ENCODE measurements at places on chromosomes 12 and 14.

DNA sequence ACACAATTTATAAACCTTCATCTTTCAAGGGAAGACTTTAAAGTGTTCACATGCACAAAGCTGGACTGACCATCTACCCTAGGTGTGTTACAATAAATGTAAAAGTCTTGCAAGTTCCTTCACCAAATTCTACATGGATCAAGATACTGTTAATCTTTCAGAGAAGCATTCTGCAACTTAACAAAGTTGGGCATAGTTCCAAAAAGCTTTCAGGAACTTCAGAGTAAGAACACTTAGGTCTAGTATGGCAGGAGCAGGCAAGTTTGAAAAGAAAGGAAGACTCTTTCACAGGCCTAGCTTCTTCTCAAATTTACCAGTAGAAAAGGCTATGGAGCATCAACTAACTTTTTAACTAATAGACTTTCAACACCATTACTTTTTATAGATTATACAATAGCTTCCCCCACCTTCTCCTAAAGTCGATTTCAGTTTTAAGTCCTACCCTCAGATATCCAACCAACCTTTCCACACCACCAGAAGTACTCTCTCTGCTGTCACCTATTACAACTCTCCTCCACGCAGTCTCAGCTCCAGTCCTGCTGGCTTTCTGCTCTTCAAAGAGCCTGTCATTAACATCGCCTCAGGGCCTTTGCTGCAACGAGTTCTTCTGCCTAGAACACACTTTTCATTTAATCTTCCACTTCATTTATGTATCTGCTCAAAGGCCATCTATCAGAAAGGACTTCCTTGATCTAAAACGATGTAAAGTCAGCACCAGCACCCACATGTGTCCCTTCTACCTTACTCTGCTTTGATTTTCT, 333.9 kb downstream of the CEP128 start:
- DNase-seq: no peak

GRCh38 chr12:3122841-3123678, 45.9 kb downstream of the TSPAN9 start:
- DNase-seq: peak; percentile 50

- no peak for DNase-seq
Observed at GRCh38 chr14:51836417-51836816, 24.0 kb upstream of the GNG2 start.

- DNase-seq: no peak
Observed at GRCh38 chr12:77745624-77746023, 85.1 kb upstream of the NAV3 start.

DNA sequence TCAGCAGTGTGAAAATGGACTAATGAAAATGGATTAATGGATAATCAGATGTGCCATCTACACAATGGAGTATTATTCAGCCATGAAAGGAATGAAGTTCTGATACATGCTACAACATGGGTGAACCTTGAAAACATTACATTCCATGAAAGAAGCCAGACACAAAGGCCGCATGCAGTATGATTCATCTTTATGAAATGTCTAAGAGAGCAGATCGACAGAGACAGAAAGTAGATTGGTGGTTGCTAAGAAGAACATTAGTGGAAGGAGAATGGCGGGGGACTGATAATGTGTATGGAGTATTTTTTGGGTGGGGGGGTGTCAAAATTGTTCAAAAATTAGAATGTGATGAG, 47.3 kb downstream of the PRKAB1 start:
- DNase-seq: no peak

Measured in astrocyte of the cerebellum (primary cell).